ENCODE measurements at places on chromosomes 7 and 10.

DNA sequence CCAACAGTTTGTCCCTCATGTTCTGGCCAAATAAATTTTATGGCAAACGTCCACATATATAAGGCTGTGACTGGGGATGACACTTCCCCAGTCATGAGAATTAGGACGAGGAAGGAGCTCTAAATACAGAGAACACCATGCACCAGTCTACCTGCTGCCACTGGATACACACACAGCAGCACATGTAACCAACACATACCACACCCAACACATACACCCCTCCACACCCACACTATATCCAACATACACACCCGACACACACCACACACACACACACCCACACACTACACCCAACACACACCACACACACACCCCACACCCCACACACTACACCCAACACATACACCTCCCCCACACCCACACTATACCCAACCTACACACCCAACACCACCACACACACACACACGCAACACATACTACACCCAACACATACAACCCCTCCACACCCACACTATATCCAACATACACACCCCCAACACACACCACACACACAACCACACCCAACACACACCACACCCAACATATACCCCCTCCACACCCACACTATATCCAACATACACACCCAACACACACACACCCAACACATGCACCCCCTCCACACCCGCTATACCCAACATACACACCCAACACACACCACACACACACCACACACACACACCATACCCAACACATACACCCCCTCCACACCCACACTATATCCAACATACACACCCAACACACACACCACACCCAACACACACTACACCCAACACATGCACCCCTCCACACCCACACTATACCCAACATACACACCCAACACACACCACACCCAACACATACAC is 74.1 kb downstream of the HIPK2 start:
- no peak for DNase-seq

- DNase-seq, result peak; percentile 78
Observed at GRCh38 chr10:102835007-102835482, 2.2 kb downstream of the CYP17A1 start.

DNA sequence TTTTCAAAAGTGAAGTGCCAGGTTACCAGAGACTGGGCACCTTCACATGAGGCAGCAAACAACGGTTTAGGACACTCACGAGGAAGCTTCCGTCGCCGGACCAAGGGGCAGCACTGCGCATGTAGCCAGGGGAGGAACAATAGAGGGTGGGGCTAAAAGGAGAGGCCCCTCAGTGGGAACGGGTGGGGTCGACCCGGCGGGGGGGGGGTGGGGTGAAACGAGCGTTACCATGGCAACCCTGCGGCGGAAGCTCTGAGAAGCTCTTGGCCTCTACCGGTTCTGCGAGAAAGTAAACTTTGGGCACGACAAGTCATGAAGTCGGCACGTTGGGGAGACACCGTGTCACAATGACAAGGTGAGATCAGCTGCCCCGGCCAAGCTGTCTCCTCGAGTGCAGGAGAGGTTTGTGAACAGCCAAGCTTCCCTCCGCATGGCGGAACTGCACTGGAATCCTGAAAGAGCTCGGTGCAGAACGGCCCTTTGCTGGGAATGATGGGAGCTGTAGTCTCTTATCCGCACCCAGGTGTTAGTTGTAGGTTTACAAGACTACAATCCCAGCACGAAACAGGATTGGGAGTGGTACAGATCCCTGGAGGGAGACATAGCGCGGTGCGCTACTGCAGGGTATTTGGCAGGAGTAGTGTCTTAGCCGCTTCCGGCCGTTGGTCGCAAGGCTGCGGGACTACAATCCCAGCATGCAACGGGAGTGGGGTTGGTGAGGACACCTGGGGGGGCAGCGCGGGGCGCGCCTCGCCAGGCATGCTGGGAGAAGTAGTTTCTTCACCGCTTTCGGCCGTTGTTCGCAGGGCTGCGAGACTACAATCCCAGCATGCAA is 72.8 kb upstream of the ZNF722 start:
- no peak for DNase-seq

GRCh38 chr7:28354601-28355402 is 57.5 kb upstream of the CREB5 start:
- peak; percentile 43 for DNase-seq

- DNase-seq, result no peak
Observed at GRCh38 chr7:128388145-128388485, 21.7 kb downstream of the IMPDH1 start.

DNA sequence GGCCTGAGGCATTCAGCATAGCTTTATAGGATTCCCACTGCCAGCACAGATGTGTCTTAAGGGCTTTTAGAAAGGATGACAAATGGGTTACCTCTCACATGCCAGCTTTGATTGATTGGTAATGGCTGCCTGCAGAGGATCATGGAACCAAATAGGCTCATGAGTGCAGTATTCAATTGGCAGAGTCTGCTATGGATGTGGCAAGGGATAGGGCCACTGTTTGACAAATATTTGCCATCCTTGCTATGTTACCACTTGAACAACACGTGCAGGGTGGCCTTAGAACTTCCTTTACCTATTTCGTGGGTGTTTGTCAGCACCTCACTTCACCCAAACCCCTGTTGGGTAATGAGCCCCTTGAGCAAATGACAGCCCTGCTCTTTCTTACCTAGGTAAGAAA is 139.2 kb downstream of the C10orf105 start:
- DNase-seq, result no peak

- DNase-seq, result no peak
Observed at GRCh38 chr10:42879380-42880254, 97.0 kb downstream of the BMS1 start.

DNA sequence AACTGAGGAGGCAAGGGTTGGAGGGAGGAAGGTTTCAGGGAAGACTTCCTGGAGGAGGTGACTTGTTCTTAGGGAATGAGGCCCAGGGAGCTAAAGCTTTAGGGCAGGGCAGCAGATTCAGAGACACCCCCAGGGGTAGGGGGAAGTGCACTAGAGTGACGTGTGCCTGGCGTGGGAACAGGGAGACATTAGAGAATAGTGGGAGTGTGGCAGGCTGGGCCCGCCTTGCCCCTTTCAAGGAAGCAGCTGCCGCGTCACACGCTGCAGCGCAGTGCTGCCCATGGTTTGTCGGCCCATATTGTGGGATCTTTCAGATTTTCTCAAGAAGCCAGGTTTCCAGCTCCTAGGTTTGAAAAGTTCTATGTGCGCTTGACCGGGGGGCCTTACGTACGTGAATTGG is 139.4 kb downstream of the LHPP start:
- DNase-seq, result no peak

- DNase-seq, result no peak
Observed at GRCh38 chr10:63670291-63670898, 149.2 kb downstream of the REEP3 start.

DNA sequence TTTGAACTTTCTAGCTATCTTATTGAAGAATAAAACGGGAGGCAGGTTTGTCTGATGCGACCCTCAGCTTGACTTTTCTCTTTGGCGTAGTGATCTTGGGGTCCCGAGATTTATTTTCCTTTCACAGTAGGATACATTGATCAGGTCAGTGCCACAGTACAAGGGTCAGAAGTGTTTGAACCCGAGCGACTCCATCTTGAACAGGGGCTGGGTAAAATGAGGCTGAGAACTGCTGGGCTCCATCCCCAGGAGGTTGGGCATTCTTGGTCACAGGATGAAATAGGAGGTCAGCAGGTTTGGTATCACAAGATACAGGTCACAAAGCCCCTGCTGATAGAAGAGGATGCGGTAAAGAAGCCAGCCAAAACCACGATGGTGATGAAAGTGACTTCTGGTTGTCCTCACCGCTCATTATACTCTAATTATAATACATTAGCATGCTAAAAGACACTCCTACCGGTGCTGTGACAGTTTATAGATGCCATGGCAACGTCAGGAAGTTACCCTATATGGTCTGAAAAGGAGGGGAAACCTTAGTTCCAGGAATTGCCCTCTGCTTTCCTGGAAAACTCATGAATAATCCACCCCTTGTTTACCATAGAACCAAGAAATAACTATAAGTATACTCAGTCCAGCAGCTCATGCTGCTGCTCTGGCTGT is 3.0 kb upstream of the TECPR1 start:
- no peak for DNase-seq

DNA sequence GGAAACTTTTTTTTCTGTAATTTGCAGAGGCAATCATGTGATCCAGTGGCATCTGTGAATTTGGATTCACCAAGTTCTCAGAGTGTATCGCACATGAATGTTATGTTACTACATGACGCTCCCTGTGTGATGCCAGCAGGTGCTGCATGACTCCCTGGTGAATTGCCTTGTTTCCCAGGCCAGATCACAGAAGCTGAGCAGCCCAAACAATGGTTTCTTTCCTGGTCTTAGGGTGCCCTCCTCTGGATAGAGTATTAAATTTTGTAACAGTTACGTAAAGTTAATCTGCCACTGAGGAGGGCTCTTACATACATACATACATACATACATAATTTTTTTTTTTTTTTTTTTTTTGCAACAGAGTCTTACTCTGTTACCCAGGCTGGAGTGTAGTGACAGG is 3.6 kb downstream of the ZSCAN21 start:
- peak; percentile 78 for DNase-seq

- no peak for DNase-seq
Observed at GRCh38 chr7:93015779-93016481, 101.8 kb downstream of the SAMD9 start.

GRCh38 chr7:128443831-128444600 is 11.7 kb upstream of the HILPDA start:
- DNase-seq, result no peak

DNA sequence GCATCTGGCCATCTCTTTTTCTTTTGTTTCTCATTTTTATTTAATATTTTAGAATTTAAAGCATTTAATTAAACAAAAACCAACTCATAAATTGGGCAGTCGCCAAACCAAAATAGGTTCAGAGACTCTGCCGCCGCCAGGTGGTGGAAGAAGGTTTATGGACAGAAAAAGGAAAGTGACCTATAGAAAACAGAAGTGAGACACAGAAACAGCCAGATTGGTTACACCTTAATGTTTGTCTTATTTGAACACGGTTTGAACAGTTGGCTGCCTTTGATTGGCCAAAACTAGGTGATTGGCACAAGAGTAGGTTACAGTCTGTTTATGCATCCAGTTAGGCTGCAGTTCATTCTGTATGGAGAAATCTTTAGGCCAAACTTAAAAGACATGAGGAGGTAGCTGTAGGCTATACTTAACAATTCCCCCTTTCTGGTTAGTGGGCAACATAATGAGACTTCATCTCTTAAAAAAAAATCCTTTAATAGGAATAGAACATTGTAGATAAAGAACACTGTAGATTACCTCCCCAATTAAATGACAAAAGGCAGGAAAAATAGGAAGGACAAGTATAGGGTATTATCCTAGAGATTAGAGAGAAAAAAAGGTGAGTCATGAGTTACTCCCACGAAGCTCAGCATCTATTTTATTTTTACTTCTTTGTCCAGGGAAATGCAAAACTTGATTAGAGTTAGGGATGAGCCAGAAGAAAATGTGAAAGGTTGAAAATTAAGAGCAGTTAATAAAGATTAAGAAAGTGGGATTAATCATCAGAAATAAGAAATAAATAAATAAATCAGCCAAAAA is 23.9 kb upstream of the CYCS start:
- DNase-seq, result no peak

- DNase-seq, result no peak
Observed at GRCh38 chr10:85612378-85612775, 754.2 kb downstream of the GRID1 start.

DNA sequence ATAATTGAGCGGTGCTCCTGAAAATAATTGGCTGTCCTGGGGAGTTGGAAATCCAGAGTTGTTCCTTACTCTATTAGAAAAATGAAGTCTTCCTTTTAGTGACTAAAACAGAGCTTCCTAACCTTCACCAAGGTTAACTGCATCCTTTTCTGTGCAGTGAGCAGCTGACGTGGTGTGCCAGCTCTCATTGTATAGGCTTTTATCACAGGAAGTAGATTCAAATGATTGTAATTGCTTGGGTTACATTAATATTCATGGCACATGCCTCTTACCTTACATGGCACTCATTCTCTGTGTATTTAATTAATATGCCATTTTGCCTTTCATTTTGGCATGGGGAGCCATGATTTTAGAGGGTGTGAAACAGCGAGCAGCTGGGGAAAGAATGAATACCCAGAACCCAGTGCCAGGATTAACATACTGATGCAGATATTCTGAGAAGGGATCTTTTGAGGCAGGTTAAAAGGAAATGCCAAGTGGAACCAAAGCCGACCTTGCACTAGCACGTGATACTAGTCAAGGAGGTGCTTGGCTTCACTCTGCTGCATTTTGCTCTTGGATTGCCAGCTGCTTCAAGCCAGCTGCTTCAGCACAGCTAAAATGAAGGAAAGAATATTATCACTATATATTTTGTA is 115.3 kb downstream of the ST7 start:
- no peak for DNase-seq

GRCh38 chr7:64885520-64886240 is 17.4 kb upstream of the ZNF273 start:
- no peak for DNase-seq

GRCh38 chr7:109873296-109873695 is 1217.6 kb upstream of the LRRN3 start:
- no peak for DNase-seq

DNA sequence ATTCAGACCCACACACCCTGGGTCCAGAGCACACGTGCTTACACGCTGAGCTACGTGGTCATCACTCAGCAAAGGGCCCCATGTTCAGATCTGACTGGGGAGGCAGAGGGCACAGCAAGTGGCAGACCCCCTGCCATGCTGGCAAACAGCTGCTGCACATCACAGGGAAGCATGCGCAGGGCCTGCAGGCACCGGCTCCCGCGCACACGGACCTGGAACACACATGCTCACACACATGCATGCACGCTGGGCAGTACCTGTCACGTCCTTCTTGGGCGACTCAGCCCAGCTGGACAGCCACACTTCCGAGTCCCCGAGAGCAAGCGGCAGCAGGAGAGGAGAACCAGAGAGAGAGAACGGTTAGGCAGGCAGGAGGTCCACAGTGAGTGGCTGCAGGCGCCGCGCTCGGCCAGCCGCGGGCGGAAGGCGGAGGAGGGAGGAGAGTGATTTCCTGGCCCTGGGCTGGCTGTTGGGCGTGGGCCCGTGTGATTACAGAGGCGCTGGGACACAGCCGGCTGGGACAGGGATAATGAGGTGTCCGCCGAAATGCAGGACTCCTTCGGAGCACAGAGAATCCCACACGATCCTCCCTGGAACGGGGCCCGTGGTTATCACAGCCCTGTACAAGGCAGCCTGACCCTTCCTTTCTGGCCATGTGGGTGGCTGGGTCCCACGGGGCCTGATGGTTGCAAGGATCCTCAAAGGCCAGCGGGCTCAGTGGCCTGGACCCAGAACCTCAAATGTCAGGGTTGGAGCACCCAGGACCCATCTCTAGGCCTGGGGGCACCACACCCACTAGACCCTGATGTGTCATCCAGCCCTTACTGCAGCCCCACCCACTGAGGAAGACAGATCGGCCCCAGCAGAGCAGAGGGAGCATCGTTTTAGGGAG is 175.1 kb downstream of the NEURL1 start:
- DNase-seq, result peak; percentile 18

- no peak for DNase-seq
Observed at GRCh38 chr7:64946772-64947171, 43.7 kb downstream of the ZNF273 start.

DNA sequence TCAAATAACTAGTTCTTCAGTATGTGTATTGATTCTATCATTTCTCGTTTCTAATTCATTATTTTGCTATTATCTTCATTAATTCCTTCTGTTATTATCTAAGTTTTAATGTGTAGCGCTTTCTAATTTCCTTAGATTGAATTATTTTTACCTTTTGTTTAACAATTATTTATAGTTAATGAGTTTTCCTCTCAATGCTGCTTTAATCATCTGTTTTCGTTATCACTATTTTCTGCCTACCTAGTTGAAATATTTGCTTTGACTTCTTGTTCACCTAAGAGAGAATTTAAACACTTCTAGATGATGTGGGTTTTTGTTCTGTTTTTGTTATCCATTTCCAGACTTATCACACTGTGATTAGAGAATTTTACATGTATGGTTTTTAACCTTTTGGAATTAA is 37.5 kb upstream of the MTPN start:
- no peak for DNase-seq
